ENCODE measurements at places on chromosomes 16 and 17.

- no peak for DNase-seq
Observed at GRCh38 chr16:87491522-87492290, 1.1 kb downstream of the ZCCHC14 start.

DNA sequence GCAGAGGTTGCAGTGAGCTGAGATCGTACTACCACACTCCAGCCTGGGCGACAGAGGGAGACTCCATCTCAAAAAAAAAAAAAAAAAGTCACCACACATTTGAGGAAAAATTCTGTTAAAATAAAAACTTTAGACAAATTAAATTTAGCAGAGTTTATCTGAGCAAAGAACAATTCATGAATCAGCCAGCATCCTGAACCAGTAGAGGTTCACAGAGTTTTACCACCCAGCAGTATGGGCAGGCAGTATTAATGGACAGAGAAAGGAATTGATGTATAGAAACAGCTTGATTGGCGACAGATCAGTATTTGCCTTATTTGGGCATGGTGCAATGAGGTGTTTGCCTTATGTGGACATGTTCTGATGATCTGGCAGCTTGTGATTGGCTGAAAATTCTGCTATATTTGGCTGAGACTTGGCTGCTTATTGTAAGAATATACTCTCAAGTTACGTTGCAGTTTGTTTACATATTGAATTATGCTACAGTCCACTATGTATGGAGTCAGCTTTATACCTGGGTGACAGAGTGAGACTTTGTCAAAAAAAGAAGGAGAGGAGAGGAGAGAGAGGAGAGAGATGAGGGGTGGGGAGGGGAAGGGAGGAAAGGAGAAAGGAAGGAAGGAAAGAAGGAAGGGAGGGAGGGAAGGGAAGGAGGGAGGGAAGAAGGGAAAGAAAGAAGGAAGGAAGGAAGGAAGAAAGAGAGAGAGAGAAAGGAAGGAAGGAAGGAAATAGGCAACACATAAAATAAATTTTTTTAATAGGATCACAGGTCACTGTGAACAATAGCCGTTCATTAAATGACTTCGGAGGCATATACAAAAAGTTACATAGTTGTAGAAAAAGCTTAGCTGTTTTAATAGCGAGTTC, 14.6 kb downstream of the ABCC3 start:
- no peak for DNase-seq

GRCh38 chr16:55000595-55000994, 69.9 kb downstream of the IRX5 start:
- DNase-seq = no peak

DNA sequence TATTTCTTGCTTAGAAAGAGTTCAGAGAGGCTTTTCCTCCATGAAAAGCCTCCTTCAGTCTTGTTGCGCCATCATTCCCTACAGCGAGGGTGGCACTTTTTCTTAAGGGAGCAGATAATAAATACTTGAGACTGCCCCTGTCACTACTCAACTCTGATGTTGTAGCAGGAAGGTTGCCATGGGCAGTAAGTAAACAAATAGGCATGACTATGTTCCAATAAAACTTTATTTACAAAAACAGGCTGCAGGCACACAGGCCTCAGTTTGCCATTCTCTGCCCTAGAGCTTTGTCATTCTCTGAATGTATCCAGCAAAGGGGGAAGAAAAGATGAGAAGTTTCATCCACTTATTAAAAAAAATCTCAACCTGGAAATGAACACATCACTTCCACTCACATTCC, 60.4 kb downstream of the MYOCD start:
- no peak for DNase-seq

- DNase-seq = no peak
Observed at GRCh38 chr17:75848523-75849278, 4.5 kb upstream of the UNC13D start.

- no peak for DNase-seq
Observed at GRCh38 chr17:66420961-66421371, 118.6 kb downstream of the PRKCA start.

DNA sequence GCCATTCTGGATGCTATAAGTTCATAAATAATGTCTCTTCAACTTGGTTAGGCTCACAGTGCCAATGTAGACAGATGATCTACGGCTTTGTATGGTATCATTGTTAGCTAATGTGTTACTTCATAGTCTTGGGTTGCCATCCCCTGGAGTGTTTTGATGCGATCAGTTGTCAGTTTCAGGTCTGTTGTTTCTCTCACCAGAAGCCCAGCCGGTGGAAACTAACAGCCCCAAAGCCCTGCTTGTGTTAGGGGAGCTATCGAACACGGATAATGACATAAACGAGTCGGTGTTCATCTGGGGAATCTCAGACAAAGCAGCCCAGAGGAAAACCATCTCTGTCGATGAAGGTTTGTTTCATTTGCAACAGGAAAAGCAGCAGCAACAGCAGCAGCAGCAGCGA, 107.4 kb upstream of the ANKFN1 start:
- DNase-seq = no peak

DNA sequence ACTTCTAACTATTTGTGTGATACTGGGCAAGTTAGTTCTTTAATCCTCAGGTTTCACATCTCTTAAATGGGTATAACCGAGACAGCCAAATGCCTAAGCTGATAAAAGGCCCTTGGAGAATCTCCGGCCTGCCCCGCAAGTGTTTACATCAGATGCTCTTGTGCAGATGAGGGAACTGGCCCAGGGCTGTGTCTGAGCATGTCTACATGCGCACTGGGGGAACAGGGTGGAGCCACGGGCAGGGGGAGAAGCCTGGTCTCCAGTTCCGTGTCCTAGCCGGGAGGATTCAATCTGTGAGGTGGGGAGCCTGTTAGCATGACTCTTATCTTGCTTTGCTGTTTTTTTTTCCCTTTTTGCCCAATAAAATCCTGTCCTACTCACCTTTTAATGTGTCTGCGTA, 222.9 kb downstream of the CDH8 start:
- no peak for DNase-seq

DNA sequence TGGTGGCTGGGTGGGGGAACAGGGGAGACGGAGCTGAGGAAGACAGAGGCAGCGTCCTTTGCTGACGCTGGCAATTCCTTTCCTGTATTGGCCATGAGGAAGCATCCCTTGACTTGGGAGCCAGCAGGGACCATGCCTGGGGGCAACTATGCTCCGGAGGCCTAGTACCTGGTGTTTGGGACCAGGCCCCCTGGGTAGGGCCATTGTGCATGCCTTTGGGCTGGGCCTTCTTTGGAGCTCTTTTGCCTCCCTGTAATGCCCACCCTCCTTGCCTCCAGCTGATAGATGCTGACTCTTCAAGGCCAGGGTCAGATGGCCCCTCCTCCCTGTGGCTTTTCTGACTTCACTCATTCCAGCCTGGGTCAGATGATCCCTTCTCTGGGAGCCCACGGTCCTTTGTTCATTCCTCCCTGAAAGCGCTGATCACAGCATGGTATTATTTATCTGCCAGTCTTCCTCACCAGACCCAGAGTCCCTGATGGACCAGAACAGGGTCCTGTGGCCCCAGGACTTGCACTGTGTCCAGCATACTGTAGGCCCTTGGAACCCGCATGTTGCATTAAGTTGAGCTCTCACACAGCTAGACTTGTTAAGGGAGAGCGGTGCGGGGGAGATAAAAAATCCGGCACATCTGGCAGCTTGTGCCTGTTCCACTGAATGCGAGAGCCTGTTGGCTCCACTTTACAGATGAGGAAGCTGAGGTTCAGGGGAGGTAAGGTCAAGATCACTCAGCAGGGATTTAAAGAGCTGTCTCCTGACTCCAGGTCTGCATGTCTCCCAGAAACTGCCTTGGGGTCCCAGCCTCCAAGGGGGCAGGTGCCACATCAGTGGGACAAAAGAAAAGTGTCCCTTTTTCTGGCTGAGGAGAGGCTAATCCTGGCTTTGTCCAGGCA, 2.9 kb downstream of the STARD3 start:
- no peak for DNase-seq

DNA sequence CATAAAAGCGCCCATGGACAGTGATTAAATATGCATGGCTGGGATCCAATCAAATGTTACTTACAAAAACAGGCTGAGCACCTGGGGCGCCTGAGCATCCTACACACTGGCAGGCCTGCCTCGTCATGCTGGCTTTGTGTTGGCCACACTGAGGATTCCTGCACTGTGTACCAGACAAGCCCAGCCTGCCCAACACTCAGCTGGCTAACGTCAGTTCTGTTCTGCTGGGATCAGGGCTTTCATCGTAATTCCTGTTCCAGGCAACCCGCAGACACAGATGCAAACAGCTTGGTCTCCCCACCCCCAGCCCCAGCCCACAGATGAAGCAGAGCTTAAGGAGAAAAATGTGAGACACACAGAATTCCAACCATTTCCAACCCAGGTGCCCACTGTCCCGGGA, 30.7 kb downstream of the PIMREG start:
- DNase-seq = no peak
